ENCODE measurements at places on chromosomes 12 and 14.

- no peak for DNase-seq
These were observed 1209.5 kb downstream of the SLC16A7 start for GRCh38 chr12:60805364-60805763.

DNA sequence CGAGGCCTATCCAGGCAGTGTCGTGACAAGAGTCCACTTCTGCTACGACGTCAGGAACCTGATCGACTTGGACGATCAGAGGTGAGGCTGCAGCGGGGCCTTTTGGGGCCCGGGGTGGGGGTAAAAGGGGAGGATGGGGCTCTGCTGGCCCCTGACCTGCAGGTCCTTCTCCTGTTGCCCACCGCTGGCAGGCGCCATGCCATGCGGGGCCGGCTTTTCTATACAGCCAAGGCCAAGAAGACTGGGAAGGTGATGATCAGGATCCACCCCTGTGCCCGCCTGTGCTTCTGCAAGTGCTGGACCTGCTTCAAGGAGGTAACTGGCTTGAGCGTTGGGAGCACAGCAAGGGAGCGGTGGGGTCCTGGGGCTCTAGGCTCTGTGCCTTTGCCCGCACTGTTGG lies 31.6 kb downstream of the NGB start:
- DNase-seq, result no peak

DNA sequence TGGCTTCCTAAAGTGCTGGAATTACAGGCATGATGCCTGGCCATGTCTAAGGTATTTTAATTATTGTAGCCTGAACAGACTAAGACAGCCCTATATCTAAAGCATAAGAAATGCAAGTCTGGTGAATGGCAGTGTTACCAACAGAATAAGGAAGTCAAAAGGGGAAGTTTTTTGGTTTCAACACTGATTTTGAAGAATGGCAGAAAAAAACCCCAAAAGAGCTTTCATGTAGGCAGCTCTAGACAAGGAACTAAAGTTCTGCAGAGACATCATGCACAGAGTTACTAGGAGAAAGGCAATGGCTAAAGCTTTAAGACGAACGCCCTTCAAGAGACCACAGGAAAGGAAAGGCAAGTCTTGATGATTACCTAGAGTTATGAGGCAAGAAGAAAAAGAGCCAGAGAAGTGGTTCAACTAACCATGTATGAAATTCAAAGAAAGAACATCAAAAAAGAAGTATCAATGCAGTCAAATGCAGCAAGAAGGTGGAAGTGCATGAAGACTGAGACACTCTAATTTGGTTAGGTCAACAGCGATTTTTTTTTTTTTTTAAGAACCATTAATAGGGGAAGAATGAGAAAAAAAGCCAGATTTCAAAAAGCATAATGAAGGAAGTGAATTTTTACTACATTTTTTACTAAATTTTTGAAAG lies 50.8 kb downstream of the RPS6KA5 start:
- DNase-seq, result no peak

DNA sequence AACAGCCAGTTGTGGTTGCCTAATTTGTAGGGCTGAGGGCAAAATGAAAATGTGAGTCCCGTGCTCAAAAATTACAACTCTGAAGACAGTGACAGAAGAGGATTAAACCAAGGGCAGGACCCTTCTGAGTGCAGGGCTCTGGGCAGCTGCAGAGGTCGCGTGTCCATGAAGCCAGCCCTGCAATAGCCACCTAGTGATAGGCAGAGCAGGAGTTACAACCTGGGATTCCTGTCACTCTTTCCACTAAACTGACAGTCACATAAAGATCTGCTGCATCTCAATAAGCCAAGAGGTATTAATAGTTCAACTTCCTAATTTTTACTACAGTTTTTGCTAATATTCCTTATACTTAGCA lies 94.1 kb downstream of the SLC2A13 start:
- DNase-seq, result no peak

GRCh38 chr12:10272467-10272866 lies 35.2 kb upstream of the KLRD1 start:
- DNase-seq, result no peak

- DNase-seq, result no peak
These were observed 116.6 kb downstream of the ERC1 start for GRCh38 chr12:1107669-1108068.

DNA sequence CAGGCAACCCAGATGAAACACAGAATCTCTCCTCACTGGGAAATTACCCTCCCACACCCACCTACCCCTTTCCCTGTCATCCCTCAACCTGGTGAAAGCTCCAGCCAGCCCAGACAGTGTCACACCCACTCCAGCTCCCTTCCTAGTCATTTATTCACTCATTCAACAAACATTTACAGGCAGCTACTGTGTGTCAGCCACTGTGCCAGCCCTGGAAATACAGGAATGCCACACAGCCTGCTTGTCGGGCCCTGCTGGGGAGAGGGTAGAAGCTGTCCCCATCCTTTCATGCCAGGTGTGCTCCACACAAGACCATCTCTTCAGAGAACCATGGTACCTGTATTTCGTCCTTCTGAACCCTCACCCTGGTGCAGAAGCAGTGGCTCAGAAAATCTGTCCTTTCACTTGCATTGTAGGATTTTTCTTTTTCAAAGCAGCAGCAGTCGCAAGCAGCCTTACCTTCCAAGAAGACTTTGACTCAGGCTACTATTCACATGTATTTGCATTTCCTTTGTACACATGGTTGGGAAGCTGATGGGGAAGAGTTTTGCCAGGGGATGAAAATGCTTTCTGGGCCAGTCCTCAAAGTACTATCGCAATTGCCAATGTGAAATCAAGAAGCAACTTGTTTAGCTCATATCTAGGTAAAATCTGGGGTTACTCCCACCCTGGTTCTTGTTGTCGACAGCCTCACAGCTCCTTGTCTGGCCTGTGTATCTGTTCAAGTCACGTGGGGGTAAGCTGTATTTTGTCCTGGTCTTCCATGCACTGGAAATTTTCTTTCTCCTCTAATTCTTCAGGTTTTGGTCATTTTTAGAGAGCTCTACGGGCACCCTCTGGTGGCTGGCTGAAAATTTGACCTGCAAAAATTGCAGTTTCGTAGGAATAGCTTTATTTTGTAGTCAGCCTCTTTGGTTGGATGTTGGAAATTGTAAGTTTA lies 147.4 kb upstream of the EGLN3 start:
- DNase-seq, result no peak

DNA sequence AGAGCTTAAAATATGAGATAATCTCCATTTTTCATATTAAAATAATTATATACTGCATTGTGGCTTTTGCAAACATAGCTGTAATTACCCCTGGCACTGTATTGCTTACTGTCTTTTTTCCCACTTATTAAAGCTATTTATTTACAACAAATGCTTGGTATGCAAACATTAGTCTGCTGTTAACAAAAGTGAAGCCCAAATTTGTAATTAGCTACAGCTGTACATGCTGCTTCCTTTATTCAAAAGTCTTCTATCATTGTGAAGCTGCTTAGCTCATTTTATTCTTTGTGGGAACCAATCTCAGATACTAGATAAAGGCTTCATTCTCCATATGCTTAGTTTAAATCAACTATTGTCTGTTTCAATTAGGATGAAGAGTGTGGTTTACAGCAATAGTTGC lies 425.8 kb upstream of the FOXG1 start:
- DNase-seq, result no peak

DNA sequence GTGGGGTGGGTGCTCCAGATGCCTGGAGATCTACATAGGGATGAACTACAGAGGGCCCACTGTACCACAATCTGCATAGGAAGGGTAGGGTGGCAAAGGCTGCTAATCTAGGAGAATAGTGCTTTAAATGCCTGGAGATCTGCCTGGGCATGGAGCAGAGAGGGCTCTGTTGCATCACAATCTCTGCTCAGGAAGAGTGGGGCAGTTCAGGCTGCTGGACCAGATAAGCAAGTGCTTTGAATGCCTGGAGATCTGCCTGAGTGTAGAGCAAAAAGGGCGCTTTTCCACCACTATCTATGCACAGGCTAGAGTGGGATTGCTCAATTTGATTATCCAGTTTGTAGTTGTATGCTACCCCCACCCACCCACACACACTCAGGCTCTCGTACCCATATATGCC lies 886.3 kb upstream of the SEL1L start:
- no peak for DNase-seq

- DNase-seq, result no peak
These were observed 230.8 kb downstream of the NUAK1 start for GRCh38 chr12:105907982-105908381.

DNA sequence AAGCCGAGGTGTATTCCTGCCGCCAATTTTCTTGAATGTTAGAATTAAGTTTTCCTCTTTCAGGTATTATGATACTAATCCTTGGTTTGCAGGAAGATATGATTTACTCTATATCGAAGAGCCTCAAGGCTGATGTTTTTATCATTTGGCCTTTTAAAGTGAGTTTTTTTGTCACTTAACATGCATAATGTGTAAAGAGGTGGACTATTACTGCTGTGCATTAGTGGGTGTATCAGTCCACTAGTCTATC lies 11.1 kb upstream of the TMPO start:
- DNase-seq, result no peak

DNA sequence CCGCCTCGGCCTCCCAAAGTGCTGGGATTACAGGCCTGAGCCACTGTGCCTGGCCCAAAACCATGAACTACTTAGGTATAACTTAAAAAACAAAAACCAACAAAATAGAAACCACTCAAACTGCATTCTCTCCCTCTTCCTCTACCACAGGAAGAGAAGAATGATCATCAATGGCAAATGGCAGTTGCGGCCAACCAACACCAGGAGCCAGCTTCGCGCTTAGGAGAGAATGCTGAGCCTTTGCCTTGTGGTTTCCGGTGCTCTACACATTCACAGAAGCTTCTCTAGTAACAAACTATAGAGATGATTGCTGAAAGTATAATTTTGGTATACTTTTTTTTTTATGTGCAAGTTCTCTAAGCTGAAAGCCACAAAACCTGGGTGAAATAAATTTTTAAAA lies 17.1 kb downstream of the CATSPERB start:
- DNase-seq, result no peak

- DNase-seq, result no peak
These were observed 26.0 kb downstream of the ADIPOR2 start for GRCh38 chr12:1716911-1717310.

- DNase-seq, result no peak
These were observed 304.8 kb upstream of the ATP2B1 start for GRCh38 chr12:90013409-90013808.

DNA sequence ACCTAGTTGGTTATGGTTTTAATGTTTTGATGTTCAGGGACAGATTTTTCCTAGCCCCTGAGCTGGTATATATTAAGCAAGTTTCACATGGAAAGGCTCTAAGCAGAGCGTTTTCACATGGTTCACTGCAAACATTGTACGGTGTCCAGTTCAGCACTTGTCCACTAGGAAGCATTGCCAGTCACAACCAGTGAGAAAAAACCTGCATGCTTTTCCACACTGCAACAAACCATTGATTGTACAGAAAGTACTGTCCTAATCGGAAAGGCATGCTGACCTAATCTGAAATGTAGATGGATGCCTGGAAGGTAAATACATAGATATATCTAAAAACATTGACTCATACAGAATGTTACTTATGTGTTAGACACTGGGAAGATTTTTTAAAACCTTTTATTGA lies 25.0 kb upstream of the NPAS3 start:
- no peak for DNase-seq

GRCh38 chr12:92989715-92990484 lies 60.8 kb upstream of the EEA1 start:
- no peak for DNase-seq

- DNase-seq, result no peak
These were observed 77.6 kb upstream of the DACT1 start for GRCh38 chr14:58560208-58560607.

GRCh38 chr14:104657563-104658324 lies 31.7 kb upstream of the INF2 start:
- no peak for DNase-seq

GRCh38 chr12:75943730-75944096 lies 87.9 kb downstream of the PHLDA1 start:
- no peak for DNase-seq

GRCh38 chr12:27229367-27229766 lies 14.7 kb upstream of the STK38L start:
- no peak for DNase-seq

DNA sequence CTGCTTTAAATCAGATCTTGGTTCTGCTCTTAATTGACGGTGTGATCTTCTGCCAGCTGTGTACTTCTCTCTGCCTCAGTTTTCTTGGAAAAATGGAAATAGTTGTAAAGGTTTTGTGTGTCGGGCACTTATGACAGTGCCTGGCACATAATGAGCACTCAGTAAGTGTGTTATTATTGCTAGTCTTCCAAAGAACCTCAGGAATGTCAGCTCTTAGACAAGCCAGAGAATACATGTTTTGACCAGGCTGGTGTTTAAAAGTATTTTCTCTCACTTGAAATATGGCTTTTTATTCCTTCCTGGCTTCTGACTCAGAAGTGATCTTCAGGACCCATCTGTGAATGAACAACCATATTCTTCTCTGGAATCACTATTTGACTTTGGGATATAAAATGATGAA lies 304.1 kb downstream of the SNAPC1 start:
- DNase-seq, result no peak

DNA sequence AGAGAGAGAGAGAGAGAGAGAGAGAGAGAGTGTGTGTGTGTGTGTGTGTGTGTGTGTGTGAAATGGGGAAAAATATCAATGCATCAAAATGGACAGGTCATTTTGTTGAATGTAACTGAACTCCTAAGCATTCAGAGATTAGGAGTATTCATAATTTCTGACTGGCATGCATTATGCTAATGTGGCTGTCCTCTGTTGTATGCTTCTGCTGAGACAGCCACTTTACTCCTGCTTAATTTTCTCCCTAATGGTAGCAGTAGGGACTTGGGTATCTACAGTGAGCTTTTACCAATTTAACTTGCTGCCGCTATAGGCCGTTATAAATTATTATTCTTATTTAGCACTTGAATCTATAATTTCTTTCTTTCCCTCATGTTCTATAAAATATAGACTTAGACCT lies 924.8 kb downstream of the NRXN3 start:
- no peak for DNase-seq

GRCh38 chr12:72234886-72235285 lies 37.3 kb upstream of the TRHDE start:
- DNase-seq, result no peak

DNA sequence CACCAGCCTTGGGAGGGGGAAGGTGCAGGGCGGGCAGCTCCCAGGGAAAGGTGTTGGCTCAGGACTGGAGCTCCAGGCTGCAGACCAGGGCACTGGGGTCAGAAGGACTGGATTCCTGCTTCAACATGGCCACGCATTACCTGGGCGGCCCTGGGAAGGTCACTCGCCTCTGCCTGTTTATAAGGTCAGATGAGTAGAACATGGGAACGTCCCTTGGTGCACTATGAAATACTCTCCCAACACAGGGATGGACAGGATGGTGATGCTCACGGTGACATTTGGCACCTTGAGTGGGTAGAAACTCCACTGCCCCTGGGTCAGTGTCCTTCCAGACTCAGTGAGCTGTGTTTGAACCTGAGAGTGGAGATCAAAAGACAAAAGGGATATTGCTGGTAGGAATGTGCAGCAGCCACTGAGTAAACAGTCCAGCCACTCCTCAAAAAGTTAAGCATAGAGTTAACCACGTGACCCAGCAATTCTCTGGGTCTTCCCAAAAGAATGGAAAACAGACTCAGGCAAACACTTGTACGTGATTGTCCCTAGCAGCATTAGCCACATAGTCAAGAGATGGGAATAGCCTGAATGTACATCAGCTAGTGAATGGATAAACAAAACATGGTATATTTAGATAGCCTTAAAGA lies 9.1 kb upstream of the BDKRB2 start:
- DNase-seq, result no peak
